ENCODE measurements at places on chromosomes 12 and 14.

GRCh38 chr12:130925666-130926015 lies 28.1 kb upstream of the ADGRD1 start:
- DNase-seq = no peak

GRCh38 chr14:52061390-52061789 lies 7.5 kb downstream of the NID2 start:
- no peak for DNase-seq

DNA sequence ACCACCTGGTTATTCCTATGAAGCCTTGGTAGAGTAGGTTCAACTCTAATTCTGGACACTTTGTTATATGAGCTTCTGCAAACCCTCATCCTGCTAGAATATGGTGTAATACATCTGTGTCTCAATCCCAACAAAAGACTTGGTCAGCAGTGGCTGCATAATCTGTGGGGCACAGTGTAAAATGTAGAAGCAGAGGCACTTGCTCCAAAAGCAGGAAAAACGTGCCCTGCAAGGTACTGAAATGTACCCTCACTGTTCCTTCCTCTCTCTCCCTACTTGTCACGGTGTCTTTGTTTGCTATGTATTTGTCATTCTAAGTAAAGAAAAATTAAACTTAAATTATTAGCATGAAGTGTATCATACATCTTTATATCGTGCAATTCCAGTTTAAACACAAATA lies 267.9 kb downstream of the BCL11B start:
- no peak for DNase-seq

DNA sequence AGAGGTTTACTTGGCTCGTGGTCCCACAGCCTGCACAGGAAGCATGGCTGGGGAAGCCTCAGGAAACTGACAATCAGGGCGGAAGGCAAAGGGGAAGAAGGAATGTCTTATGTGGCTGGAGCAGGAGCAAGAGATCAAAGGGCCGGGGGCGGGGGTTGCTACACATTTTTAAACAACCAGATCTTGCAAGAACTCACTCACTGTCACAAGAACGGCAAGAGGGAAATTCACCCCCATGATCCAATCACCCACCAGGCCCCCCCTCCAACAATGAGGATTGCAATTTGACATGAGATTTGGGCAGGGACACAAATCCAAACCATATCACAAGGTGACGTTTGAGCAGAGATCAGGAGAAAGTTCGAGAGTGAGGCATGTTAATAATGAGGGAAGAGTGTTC lies 163.7 kb upstream of the RPH3A start:
- DNase-seq = no peak

DNA sequence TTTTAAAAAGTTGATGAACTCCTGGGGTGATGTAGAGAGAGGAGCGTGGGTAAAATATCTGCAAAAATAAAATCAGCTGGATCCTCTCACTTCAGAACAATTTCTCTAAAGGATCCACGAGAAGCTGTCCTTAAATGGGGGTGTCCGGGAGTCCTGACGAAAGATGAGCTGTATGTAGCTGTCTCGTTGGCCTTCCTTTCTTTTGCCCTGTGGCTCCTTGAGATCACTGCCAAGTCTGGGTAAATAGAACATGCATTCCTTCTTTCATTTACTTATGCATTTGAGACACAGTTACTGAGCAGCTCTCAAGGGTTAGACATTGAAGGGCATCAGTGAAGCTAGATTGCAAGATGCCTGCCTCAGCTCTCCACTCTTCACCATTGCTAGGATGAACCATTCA lies 35.2 kb upstream of the TXNRD1 start:
- DNase-seq = no peak

DNA sequence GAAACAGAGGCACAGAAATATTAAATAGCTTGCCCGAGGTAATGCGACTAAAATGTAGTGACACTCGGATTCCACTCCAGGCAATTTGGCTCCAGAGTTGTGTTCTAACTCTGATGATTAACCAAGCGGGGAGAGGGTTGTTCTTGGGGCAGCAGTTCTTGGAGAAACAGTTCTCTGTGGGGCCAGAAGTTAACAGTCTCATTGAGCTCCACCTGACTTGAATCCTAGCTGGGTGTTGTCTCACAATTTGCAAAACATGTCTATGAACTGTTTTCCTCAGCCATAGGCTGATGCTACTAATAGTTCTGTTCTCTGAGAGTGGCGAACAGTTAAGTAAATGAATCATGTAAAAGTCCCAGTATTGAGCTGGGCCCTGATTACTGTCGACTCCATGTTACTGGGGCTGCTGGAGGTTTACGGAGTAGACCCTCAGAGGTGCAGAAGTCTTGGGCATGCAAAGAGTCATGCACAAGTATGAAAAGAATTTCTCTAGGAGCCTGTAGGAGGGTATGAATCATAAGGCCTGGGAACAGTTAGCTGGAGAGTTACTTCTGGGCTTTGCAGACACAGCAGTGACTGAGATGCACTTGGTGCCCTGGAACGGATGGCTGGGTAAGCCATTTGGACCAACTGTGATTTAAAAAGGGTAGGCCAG lies 15.4 kb upstream of the NIN start:
- no peak for DNase-seq

DNA sequence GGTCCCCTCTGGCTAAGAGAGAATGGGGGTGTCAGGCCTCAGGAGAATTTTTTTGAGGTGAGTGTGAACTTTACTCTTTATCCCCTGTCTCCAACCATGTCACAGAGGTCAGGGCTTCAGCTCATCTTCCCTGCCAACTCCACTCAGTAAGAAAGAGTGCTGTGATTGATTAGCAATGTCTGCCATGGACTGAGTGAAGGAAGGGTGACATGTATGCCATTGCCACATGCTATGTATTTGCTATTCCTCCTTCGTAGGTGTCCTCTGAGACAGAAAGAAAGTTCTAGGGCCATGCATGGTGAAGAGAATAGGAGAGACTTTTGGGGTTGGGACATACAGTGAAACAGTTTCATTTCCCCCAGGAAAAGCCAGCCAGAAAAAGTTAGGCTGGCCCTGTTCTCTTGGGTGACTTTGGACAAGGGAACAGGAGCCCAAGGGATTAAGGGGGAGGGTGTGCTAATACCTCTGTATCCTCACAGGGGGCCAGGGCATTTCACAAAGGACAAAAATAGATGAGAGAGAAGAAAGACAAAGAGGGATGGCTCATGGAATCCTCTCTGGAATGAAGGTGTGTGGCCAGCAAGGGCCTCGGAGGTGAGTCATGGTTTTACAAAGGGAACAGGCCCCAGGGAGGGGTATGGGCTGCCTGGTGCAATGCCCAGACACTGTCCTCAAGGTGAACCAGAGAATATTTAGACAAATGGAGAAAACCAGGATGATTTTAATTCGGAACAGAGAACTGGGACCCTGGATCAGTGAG lies 13.9 kb upstream of the MYL2 start:
- DNase-seq = no peak

- no peak for DNase-seq
Observed at GRCh38 chr14:103330536-103330935, 3.5 kb upstream of the EIF5 start.

DNA sequence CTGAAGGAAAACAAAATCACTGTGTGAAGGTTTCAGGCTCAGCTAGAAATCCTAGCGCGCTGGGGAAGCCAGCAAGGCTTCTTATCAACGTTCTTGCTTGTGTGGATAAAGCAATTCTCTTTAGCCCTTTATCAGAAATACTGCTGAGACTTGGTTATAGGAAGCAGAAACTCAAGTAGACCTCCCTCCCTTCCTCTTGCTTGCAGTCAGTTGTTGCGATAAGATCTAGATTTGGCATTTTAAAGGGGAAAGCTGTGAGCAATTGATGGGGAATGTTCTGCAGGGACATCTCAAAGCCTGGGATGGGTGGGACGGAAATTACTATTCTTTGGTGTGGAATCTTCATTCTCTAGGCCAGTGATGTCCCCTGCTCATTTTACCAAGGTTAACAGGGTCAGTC lies 76.4 kb upstream of the ANO4 start:
- no peak for DNase-seq

DNA sequence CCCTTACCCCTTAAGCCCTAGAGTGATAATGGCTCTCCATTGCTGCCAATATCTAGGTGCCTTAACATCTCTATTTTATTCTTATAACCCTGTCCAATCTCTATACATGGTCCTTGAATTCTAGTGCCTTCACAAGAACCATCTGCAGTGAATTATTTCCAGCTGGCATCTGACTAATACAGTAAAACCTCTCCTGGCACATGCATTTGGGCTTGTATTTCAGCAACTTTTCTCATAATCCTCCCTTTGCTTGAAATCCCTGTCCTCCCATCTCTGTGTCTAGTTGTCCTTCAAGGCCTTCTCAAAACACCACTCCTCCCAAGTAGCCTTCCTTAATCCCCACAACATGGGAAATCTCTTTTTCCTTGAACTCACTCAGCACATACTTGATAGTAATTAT lies 14.2 kb upstream of the HMGA2 start:
- no peak for DNase-seq

- DNase-seq = no peak
Observed at GRCh38 chr12:31363416-31363809, 37.5 kb upstream of the SINHCAF start.

GRCh38 chr14:34718750-34719304 lies 4.4 kb upstream of the CFL2 start:
- no peak for DNase-seq

GRCh38 chr12:68487721-68488309 lies 122.9 kb upstream of the RAP1B start:
- no peak for DNase-seq

- no peak for DNase-seq
Observed at GRCh38 chr14:29220566-29220965, 454.0 kb downstream of the FOXG1 start.

DNA sequence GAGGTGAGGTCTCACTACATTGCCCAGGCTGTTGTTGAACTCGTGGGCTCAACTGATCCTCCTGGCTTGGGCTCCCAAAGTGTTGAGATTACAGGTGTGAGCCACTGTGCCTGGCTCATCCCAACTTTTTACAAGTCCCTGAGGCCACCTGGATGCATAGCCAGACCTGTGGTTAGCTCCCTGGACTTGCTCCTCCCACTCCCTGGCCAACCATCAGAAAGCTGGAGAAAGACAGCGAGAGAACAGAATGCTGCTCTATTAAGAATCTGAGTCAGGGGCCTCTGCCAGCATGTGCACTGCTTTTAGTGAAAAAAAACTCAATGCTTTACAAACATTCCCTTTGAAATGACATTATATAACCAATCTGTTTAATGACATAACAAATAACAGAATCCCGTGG lies 78.2 kb downstream of the RBM19 start:
- no peak for DNase-seq

GRCh38 chr14:75279763-75280290 lies 1.2 kb downstream of the FOS start:
- no peak for DNase-seq

All from stimulated activated CD8-positive, alpha-beta memory T cell treated with anti-CD3 and anti-CD28 coated beads, Interleukin-7, amount 100 ng/mL, for 4 hours (primary cell).